Hindlimb muscle (tissue), 1 donor: ENCODE measurements at places on chromosomes 1 and 21.

DNA sequence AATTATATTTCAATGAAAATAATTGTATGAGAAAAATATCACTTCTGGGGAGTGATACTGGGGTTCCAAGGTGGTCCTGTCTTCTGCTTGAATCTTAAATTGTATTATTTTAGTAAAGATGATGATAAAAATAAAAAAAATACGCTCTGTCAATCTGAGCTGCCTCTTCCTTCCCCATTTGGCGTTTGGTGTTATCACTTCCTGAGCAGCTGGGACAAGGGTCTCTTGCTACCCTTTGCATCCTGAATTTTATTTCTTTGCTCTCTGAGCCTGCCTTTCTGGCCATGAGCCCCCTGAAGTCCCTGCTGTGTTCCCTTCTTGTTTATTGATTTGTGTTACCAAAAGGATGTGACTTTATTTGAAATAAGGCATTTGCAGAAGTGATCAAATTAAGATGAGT, 111.0 kb downstream of the KCNJ6 start:
- DNase-seq: no peak

DNA sequence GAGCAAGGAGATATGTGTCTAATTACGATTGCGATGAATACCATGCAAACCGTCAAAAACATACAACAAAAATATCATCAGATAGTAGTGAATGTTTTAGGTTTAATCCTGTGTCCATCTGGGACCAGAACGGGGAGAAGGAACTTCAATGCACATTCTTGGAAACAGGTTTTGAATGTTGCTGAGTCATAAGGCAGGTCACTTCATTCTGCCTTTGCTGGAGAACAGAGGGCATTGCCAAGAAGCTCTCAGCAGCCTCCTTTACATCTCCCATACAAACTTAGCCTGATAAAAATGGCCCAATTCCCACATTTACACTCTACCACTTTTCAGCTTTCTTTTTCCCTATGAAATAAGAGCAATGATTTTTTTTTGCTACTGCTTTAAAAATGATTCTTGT, 78.0 kb upstream of the KCNJ6 start:
- no peak for DNase-seq

- no peak for DNase-seq
Measured at GRCh38 chr1:109993885-109994284, 9.3 kb downstream of the AHCYL1 start.

- DNase-seq: no peak
Measured at GRCh38 chr21:37557261-37557950, 190.8 kb downstream of the DYRK1A start.

- DNase-seq: no peak
Measured at GRCh38 chr1:84385347-84385746, 12.9 kb upstream of the DNASE2B start.

GRCh38 chr1:178693366-178693765, 31.7 kb upstream of the RALGPS2 start:
- no peak for DNase-seq

- DNase-seq: no peak
Measured at GRCh38 chr1:58857680-58858673, 74.1 kb upstream of the JUN start.

DNA sequence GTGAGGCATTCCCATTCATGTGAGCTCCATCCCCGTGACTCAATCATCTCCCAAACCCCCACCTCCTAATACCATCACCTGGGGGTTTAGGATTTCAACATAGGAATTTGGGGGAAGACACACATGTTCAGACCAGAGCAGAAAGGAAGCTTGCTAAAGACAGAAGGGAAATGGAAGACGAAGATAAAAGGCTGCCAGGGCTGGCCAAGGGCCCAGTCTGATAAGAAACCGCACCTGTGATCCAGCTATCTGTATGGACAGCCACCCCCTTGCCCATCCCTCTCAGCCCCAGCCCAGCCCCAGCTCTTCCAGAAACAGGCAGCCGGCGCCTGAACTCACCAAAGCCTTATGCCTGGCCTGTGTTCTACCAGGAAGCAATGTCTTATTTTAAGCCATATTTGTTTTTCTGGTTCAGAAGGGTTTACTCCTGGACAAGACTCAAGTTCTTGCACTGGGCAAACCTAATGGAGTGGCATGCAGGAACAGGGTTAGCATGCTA, 198.4 kb upstream of the VAMP3 start:
- DNase-seq: no peak

- no peak for DNase-seq
Measured at GRCh38 chr1:239676522-239677273, 290.3 kb downstream of the CHRM3 start.

DNA sequence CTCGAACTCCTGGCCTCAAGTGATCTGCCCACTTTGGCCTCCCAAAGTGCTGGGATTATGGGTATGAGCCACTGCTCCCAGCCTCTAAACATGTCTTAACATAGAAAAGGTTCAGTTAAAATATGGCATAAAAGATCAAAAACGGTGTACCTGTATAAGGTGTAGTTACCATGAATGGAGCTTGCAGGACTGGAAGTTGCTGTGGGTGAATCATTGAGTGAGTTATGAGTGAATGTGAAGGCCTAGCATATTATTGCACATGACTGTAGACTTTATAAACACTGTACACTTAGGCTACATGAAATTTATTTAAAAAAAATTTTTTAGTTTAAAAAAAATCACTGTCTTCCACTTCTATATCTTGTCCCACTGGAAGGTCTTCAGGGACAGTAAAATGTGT, 15.7 kb downstream of the ABCD3 start:
- DNase-seq: no peak

- DNase-seq: no peak
Measured at GRCh38 chr1:116585886-116586285, 15.1 kb upstream of the CD58 start.

DNA sequence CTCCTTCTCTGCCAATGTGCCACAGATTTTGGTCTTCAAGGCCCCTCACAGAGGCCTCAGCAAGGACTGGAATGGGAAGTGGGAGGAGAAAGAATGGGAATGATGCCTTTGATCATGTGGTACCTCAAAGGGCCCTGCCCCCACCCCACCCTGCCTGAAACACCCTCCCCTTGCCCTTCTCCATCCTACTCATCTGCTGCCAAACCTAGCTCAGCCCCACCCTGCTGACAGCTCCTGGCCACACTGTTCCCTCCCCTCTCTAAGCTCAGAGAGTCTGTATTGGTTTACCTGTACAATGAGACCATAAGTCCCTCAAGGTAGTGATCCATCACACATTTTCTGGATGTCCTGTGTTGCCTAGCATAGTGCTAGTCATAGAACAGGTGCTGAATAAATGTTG, 6.7 kb upstream of the ARHGAP30 start:
- DNase-seq: no peak

- DNase-seq: no peak
Measured at GRCh38 chr1:67317803-67318202, 10.1 kb downstream of the IL12RB2 start.

DNA sequence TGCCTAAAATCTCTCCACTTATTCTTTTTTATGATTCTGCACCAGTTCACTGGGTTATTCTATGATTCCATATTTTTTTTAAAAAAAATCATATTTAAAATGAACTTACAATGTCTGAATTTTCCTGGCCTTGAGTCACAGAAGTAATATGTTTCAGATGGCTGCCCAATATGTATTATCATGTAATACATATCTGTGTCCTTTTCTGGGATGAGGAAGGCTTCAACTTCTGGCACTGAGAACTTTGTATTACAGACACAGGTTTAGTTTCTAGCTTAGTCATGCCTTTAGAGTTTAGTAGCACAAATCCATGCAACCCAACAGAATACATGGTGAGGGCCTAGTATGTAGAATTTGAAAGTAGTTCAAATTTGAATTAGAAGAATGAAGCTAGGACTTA, 7.8 kb upstream of the HSD17B7 start:
- no peak for DNase-seq

DNA sequence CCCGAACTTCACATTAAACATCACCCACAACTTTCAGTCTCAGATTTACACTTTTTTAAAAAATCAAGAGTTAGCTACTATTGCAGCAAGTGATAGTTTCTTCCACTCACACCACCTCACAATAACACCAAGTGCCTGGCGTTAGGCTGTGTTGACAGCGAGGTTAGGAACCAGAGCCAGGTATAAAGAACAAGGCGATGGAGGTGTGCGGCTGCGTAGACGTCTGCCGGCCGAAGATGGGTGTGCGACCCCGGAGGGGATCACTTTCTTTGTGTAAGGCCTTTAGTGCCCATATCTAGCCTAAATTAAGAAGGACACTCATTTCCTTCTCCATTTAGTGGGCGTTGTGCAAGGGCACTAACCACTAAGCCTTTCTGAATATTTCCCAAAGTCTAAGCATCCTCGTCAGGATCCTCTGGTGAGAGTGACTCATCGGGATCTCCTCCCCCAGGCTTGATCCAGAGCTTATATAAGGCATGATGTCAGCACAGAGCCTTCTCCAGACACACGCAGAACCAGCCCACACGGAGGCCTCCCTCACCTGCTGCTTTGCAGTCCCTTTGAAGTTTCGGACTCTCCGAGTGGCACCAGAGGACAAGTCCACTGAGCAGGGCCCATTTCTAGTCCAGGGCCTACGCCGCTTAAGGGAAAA, 11.8 kb downstream of the NHLH2 start:
- no peak for DNase-seq

GRCh38 chr1:5975133-5975880, 16.9 kb downstream of the NPHP4 start:
- DNase-seq: peak; percentile 59

DNA sequence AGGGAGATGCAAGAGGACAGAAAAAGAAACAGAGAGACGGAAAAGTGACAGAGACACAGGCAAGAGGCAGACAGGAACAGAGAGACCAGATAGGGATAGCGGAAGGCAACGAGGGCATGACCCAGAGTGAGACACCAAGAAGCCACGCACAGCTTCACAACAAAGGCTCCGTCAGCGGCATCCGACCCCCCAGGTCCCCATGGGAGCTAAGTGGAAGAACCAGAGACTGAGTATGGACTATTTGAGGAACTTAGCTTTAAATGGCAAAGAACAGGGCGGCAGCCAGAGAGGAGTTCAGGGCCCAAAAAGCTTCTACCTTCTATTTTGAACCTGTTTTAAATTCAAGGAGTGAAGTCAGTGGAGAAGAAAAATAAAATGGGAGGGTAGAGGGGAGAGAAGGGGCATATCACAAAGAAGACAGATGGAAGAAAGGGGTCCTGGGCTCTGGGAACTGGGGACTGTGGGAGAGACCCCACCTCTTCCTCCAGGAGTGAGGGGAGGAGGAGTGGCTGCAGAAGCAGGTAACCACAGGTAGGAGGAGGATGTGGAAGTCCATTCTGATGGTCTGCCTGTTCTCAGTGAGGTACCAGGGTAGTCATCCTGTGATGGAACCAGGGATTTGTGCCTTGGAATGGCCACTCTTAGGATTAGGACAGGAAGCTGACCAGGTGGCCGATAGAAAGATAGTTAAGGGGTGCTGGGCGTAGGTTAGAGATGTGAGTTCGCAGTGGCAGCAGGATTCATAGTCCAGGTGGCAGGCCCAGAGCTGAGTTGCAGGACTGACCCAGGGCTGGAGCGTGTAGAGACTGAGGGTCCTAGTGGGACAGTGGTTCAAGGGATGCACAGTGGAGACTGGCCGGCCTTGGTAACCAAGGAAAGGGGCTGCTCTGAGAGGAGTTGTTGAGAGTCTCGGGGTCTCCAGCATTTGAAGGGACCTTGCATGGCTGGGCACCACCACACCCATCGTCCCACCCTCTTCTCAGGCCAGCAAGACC, 37.7 kb downstream of the CSMD2 start:
- DNase-seq: no peak

DNA sequence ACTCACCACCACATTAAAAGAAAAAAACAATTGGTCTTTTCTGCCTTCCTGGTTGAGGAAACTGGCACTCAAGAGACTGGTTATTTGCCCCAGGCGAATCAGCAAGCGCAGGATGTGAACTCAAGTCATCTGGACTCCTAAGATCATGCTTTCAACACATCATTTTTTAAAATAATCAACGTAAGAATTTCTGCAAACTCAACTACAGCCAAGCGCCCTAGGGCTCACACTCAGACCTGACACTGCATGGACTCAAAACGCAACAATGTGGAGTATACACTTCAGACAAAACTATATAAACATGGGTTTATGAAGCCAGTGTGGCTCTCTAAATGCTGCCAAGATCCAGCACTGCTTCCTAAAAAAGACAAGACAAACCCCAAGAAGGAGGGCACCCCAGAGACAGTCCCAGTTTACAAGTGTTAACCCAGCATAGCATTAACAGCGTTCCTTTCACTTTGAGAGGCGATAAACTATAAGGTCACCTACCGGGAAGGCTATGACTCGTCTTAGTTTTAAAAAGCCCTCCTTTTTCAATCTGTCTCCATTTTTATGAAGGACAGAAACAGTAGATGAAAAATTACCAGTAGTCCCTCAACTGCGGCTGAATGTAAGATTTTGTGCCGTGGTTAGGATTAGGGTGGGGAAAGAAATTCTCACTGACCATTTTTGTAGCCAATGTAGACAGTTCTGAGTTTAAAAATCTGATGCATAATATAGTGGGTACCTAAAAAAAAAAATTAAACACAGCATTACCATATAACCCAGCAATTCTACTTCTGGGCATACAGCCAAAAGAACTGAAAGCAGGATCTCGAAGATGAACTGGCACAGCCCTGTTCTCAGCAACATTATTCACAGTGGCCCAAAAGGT, 54.8 kb downstream of the SIPA1L2 start:
- no peak for DNase-seq

GRCh38 chr1:147217141-147217540, 8.0 kb downstream of the FMO5 start:
- no peak for DNase-seq

- DNase-seq: no peak
Measured at GRCh38 chr1:100440075-100440809, 87.9 kb downstream of the CDC14A start.

GRCh38 chr1:37945743-37946702, 830 bp downstream of the INPP5B start:
- peak; percentile 42 for DNase-seq

DNA sequence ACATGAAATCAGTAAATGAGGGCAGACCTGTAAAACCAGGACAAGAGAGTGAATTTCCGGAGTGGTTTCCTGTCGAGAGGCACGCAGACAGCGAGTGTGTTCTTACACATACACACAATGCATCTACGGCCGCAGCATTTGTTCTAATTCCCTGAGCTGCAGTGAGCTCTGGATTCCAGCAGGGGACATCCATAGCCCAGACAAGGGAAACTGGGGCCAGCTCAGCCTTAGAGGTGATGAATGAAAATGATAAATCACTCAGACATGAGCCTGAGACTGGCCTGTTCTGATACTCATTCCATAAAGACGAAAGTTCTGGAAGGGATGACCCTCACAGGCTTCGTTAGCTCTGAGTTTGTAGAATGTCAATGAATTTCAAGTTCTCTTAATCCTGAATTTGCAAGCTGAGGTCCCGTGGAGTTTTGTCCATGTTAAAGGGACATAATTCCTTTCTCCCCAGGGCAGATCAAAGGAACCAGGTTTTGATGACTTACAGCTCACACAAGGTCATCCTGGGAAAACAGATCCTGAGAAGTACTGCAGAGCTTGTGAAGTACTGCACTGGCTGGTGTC, 207.9 kb upstream of the C1orf87 start:
- peak; percentile 77 for DNase-seq

- peak; percentile 74 for DNase-seq
Measured at GRCh38 chr1:33086384-33086850, 5.5 kb downstream of the AZIN2 start.

GRCh38 chr1:191530928-191531327, 627.3 kb upstream of the RGS18 start:
- DNase-seq: no peak

GRCh38 chr1:192592981-192593708, 17.6 kb downstream of the RGS1 start:
- DNase-seq: no peak

GRCh38 chr1:234148350-234148749, 224.9 kb upstream of the COA6 start:
- no peak for DNase-seq

GRCh38 chr1:212503714-212504113, 71.0 kb downstream of the NENF start:
- DNase-seq: no peak
